ENCODE measurements at places on chromosomes 2 and 18. TPM values are rescaled to one million over a fixed set of nuclear protein-coding genes. Genes with fewer than 3 reads are reported as not detected.

The POTEE gene
- 0.24 TPM for polyA plus RNA-seq

The UGT1A10 gene
- polyA plus RNA-seq = not detected

The LRRC30 gene
- 0.18 TPM for polyA plus RNA-seq

The GAREM1 gene
- 34.4 TPM for polyA plus RNA-seq

GRCh38 chr2:226845386-226846116 is 9.7 kb downstream of the RHBDD1 start:
- no peak for DNase-seq

- no peak for DNase-seq
Measured at GRCh38 chr2:235623111-235623510, 129.3 kb downstream of the AGAP1 start.

- no peak for DNase-seq
Measured at GRCh38 chr2:28364610-28365009, 28.0 kb upstream of the FOSL2 start.

GRCh38 chr2:164599954-164600589 is 21.2 kb downstream of the GRB14 start:
- peak; percentile 26 for DNase-seq

DNA sequence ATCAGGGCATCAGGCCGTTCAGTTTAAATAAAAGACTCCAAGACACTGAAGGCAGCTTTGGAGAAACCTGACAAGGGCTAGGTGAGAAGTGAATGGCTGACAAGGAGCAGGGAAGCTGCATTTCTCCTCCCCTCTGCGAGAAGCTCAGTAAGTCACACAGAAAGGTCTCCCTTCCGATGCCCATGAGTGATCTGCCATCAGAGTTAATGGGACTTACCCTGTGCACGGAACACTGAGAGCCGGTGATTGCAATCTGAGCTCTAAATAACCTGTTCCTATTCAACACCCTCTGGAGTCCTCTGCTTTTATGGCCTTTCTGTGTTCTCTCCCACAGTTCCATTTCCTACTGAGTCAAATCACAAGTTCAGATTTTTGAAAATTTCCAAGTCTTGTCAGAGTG is 322.2 kb upstream of the MYT1L start:
- no peak for DNase-seq

DNA sequence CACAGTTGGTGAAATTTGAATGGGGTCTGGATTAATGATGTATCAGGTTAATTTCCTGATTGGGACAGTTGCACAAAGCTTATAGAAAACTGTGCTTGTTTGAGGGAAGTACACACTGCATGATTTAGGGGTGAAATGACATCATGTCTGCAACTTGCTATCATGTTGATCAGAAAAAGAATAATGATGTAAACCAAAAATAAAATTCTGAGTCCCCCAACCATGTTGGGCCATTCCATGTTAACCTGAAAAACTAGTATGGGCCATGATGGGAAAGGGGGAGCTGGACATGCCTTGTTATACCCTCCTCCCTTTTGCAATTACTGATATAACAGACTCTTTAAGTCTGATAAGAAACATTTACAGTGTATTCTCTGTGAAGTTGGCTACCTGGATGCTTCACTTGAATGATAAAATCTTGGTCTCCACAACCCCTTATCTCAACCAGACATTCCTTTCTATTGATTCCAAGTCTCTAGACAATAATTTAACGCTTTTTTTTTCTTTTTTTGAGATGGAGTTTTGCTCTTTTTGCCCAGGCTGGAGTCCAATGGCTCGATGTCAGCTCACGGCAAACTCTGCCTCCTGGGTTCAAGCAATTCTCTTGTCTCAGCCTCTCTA is 4.2 kb upstream of the INO80B start:
- DNase-seq = no peak

DNA sequence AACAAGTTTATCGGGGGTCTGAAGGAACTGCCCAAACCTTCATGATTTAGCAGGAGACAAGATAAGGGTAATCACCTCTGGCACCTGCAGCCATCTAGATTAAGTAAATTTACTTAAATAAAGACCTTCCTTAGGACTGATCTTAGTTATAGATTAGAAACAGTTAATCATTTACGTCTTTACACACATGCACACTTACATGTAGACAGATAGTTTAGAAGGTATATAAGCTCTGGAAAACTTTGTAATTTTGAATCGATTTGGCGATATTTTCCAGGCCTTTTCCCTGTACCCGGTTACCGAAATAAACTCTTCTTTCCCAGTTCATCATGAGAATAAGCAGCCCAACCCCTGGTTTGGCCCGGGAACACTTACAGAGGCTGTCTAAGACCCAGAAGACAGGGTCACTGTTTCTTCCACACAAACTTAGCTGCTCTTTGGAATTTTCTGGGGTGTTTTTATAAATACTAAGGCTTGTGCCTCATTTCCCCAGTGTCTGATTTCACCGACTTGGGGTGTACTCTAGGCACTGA is 560 bp upstream of the SKA1 start:
- DNase-seq = no peak

GRCh38 chr2:9032536-9033255 is 29.2 kb upstream of the MBOAT2 start:
- DNase-seq = no peak

DNA sequence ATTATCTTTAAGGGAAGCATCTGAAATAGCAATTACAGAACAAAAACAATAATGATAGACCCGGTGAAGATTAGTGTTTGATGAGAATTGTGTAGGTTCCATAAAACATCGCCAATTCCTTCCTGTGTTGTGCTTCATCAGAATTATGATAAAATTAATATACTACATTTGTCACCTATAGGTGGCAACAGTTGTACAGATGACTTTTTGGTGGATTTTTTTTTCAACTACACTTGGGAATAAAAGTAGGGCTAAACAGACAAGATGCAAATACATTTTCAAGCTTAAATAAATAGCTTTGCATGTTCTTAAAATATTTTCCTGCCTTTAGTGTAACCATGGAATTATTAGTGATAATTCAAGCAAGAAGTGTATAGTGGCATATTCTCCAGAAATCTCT is 7.0 kb upstream of the LYPD1 start:
- DNase-seq = no peak

- no peak for DNase-seq
Measured at GRCh38 chr2:227117852-227118251, 46.2 kb downstream of the COL4A4 start.

- DNase-seq = no peak
Measured at GRCh38 chr2:584863-585823, 92.1 kb downstream of the TMEM18 start.

GRCh38 chr2:24597181-24597870 is 106.3 kb downstream of the NCOA1 start:
- no peak for DNase-seq

Data from right renal cortex interstitium (tissue), 3 donors.